NCI-H2171 (cell line): ENCODE measurements at places on chromosomes 6 and 20.

GRCh38 chr20:47253872-47254271, 102.6 kb downstream of the ZMYND8 start:
- DNase-seq = no peak

DNA sequence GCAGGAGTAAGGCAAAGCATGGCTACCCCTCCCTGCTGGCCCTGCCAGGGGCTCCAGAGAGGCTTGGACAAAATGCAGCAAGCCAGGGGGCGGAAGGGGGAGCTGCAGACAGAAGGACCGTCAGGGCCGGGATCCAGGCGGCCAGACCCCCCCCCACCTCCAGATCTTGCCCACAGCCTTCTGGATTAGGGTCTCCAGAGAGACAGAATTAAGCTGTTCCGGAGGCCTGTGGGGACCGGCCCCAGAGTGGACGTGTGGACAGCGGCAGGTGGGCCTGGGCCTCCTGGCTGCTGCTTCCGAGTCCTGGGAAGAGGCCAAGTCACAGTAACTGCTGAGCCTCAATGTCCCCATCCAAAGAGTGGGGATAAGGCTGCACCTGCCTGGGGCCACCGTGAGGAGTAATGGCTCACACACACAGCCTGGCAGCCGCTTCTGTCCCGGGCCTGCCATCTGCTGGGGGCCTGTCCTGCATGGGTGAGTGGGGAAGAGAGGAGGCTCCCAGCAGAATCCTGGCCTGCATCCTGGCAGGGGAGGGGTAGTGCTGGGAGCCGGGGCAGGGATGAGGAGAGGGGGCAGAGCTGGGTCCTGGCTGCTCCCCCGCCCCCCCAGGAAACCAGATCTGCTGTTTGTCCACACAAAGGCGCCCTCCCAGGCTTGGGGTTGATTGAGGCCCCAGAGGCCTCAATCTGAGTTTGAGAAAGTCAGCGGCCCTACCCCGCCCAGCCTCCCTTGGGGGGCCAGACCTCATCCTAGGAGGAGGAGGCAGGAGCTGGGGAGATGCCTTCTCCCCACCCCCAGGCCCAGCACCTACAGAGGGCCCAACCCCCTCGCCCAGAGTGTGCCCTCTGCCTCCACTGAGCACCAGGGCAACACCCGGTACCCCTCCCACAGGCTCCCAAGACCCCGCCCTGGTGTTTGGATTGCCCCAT, 3.9 kb downstream of the LAMA5 start:
- DNase-seq = peak; percentile 56

- no peak for DNase-seq
These were observed 572 bp upstream of the ZDHHC14 start for GRCh38 chr6:157380458-157380778.

DNA sequence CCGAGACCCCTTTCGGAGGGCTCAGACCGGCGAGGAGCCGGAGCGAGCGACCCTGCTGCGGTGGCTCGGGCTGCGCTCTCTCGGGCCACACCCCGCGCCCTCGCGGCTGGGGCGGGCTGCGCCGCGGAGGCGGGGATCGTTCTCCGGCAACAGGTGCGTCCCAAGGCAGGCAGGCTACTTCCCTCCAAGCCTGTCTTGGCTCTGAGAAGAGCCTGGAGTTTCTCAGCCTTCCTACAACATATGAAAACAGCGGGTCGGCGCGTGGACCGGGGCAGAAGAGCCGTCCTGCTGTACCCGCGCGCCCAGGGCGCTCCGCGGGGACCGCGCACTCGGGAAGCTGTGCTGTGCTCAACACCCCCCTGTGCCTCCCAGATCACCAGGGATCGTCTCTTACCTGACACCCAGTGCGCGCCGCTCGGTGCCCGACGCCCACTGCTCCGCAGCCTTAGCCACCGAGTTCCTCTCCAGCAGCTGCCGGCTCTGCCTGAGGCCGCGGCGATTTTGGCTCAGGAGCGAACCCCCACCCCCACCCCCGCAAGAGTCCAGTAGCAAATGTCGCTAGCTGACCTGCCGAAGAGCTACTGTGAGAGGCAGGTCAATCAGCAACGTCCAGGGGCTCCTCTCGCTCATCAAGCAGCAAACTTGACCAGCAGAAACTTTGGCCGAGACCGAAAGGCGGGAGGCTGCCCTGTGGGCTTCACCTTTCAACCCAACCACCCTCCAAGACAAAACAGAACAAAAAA, 3.7 kb upstream of the OLIG3 start:
- no peak for DNase-seq

- no peak for DNase-seq
These were observed 217.1 kb downstream of the ALDH8A1 start for GRCh38 chr6:134732763-134733162.
